ENCODE measurements at places on chromosomes 3 and 15.

DNA sequence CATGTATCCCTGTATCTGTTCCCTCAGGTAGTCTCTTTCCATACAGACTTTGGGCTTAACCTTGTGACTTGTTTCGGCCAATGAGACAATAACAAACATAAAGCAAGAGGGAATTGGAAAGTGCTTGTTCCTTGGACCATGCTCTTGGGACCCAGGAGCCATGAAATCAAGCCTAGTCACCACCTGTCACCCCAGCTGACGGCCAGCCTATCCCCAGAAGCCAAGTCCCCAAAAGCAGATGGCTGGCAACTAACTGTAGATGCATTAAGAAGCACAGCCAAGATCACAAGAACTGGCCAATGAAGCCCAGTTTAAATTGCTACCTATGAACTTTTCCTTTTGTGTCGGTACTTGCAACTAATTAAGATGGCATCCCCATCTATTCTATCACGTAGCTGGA lies 822.0 kb downstream of the CADM2 start:
- no peak for DNase-seq

DNA sequence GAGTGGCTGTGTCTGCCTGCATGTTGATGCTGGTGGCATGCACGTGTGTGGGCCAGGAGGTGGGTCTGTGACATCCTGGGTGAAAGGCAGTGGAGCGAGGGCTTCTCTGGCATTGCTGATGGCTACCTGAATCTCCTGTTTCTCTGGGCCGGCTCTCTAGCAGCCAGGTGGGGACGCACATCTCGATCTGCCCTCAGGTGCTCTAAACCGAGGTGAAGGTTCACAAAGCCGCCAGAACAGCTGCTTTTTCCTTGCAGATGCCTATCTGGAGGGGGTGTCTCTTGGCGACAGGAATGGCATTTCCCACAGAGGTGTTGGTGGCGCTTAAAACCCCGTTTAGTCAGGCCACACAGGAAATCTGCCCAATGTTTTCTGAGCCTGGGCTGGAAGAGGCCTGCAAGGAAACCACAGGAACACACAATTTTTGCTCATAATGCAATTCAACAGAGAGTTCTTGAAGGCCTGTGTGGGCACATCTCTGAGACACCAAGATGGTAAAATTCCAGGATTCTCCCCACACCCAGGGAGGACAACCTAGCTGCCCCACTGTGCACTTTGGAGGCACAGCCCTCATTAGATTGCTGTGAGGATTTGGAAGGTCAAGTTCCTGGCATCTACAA lies 11.9 kb downstream of the TMEM158 start:
- no peak for DNase-seq

DNA sequence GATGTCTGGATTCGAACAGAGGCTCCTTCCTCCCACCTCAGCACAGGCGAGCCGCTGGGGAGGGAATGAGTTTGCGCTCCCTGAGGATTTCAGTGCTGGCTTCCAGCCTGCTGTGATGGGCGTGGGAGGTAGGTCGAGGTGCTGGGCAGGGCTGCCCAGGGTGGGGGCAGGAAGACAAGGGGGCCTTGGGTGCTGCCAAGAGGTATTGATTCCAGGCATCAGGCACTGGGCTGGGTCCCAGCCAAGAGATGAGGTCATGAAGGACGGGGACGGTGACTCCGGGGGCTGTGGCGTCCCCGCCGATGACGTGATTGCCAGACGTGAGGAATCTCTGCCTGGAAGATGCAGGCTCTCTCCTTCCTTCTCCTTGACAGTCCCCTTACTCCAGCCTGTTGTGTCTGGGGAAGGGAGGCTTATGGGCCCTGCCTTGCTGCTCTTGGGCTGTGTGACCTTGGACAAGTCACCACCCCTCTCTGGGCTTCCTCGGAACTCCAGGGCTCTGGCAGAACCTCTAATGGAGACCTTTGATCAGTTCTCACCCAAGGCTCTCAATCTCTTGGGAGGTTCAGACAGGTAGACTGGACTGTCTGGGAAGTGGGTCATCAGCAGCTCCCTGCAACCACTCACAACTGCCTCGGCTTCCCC lies 116.8 kb downstream of the FBLN2 start:
- DNase-seq, result no peak

GRCh38 chr15:90114451-90114901 lies 12.2 kb upstream of the IDH2 start:
- no peak for DNase-seq

- no peak for DNase-seq
Measured at GRCh38 chr3:122797291-122797690, 2.4 kb downstream of the SLC49A4 start.

DNA sequence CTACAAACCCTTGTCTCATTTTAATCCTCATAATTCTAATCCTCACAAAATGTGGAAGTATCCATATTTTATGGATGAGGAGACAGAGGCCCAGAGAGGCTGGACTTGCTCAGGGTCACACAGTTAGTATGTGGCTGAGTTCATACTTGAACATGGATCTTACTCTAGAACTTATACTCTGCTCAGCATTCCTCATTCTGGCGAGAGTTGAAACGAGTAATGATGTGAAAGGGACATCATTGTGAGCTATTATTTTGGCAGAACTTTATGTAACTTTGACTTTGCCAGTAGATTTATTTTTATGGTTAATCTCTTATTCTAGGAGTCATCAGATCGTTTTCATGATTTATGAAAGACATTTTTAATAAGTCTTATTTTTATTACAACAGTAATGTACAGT lies 17.5 kb downstream of the AKAP13 start:
- no peak for DNase-seq

DNA sequence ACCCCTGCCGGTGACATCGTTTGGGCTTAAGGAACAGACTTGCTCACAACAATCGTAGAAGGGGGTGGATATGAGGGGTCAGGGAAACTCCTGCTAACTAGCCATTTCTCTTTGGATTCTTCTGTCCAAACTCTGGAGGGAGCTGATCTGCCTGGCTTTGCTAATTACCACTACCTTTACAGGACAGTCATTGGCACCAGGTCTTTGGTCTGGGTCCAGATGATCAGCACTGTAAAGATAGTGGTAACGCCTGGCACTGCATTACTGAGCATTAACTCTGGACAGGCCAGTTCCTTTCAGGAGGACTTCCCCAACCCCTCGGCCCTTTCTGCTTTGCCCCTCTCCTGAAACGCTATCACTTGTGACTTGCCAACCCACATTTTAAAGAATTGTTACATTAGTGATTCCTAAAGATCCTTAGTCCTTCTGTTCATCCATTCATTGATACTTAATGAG lies 788 bp downstream of the UQCC5 start:
- DNase-seq, result no peak
